Anterior cingulate cortex (tissue), 58 donors: ENCODE measurements at places on chromosomes 16 and 17.

DNA sequence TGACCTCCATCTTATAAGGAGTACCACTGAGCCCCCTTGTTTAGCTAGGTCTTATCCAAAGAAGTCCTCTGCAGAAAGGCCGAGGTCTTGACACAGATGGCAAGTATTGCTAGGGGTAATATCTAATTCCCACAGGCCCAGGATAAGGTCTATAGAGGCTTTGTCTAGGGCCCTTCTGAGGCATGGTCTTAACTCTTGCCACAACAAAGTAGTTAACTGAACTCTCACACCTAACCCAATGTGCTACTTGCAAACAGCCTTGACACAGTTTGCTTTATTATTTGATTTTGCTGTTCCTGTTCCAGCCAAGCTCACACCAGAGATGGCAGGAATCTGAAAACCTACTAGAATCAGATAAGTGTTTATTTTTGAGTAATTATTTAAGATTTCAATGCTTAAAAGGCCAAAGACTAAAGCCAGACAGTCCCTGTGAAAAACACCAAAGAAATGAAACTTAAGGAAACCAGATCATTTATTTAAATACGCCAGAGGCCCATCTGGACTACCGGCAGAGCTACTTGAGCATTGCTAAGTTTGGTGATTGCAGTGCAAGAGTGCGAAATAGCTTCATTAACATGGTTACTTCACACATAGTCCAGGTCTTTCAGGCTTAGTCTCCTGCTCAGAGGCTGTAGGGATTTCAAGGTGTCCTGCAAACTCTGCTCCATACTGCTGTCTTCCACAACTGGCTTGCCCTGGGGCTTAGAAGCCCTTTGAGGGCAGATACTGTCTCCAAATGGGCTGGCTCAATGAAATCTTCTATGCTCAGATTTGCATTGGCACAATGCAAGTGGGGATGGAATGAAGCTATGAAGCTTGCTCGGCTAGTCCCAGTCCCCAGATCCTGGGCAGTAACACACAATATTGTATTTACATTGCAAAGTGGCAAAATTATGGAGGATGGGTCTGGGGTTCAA lies 28.5 kb upstream of the SUPT4H1 start:
- DNase-seq = no peak

DNA sequence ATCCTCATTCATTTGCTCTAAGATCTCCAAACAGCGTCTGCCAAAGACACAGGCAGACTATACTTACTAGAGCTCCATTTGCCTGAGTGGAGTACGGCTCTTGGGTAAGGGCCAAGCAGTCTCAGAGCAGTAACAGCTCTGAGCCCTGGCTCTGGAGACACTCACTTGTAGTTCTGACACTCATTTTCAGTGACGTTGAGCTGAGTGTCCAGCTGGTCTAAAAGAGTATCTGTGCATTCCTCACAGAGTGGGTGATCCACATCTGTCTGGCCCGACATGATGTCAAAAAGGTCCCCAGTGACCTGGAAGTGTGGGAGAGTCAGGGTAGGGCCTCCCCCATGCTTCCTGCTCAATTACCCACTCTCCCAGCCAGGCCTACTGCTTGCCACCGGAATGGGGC lies 5.7 kb downstream of the BECN1 start:
- no peak for DNase-seq

- no peak for DNase-seq
Measured at GRCh38 chr16:19908921-19909320, 24.3 kb upstream of the GPRC5B start.

- no peak for DNase-seq
Measured at GRCh38 chr16:46756772-46757171, 8.6 kb upstream of the MYLK3 start.

DNA sequence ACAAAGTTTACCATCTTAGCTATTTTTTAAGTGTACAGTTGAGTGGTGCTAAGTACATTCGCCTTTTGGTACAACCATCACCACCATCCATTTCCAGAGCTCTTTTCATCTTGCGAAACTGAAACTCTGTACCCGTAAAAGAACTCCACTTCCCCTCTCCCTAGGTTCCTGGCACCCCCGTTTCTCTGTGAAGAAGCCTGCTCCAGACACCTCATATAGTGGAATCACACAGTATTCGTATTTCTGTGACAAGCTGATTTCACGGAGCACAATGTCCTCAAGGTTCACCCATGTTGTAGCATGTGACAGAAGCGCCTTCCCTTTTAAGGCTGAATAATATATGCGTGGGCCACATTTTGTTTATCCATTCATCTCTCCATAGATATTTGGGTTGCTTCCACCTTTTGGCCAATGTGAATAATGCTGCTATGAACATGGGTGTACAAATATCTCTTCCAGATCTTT lies 54.2 kb upstream of the MAP3K14 start:
- DNase-seq = no peak

- no peak for DNase-seq
Measured at GRCh38 chr16:56286809-56287208, 95.5 kb downstream of the GNAO1 start.

DNA sequence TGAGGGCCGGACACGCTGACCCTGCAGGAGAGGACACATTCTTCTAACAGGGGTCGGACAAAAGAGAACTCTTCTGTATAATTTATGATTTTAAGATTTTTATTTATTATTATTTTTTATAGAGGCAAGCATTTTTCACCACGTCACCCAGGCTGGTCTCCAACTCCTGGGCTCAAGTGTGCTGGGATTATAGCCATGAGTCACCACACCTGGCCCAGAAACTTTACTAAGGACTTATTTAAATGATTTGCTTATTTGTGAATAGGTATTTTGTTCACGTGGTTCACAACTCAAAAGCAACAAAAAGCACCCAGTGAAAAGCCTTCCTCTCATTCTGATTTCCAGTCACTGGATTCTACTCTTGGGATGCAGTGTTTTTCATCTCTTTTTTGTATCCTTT lies 2.3 kb upstream of the SERPINF1 start:
- DNase-seq = no peak

- no peak for DNase-seq
Measured at GRCh38 chr16:54506214-54506580, 219.6 kb upstream of the IRX3 start.

DNA sequence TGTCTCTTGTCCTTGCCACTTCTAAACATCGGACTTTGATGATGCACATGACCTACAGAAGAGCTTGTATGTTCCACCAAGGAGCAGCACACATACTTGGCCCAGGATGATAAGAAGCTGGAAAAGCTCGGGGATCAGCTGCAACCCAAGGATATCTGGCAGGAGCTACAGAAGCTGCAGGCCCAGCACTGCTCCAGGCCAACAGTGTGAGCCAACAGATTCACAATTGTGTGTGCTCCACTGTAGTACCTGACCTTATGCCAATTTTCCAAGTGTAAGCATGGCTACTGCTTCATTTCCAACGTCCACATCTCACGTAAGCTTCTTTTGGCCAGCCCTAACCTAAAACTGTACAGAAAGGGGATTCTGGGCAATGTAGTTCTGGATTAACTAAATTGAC lies 83.4 kb downstream of the COX10 start:
- no peak for DNase-seq

DNA sequence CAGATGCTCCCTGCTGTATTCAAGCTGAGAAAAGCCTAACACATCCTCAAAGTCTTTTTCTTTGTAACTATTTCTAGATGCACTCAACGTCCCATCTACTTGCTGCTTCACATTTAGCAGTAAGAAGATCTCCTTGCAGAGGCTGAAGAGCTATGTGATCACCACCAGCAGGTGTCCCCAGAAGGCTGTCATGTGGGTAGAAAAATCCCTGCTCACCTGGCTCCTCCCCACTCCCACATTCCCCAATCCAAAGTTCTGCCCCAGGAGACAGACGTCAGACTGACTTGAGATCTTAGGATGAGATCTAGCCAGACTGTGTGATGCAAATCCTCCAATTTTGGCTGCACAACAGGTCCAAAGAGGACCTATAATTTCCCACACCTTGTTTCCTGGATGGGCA lies 1.1 kb downstream of the CCL13 start:
- DNase-seq = no peak
